ENCODE measurements at places on chromosomes 13 and 19.

- no peak for DNase-seq
Observed at GRCh38 chr19:33767898-33768413, 28.7 kb upstream of the KCTD15 start.

DNA sequence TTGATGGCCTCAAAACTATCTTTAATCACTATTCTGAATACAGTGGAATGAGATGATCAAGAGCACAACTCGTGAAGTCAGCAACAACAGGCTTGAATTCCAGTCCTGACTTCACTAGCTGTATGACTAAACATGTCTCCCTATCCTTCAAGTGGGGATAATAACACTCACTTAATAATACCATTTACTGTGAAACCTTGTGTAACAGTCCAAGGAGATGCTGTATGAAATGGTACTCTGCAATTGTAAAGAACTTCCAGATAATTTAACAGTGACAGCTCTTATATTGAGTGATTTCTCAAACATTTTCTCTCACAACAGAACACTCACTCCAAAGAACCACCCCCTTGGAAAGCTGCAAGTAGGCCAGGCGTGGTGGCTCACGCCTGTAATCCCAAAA lies 823.1 kb downstream of the DIAPH3 start:
- DNase-seq: no peak

DNA sequence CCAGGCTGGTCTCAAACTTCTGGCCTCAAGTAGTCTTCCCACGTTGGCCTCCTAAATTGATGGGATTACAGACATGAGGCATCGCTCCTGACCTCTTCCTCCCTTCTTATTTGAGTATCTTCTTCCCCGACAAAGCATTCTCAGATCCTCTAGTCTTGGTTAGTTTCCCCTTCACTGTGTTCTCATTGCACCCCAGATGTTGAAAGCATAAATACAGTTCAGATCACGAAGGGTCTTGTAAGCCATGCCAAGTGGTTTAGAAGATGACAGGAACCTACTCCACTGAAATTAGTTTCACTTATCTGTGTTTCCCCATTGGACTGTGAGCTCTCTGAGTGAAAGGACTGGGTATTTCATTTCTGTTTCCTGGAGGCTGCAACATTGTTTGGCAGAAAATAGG lies 100.7 kb downstream of the DGKH start:
- no peak for DNase-seq

DNA sequence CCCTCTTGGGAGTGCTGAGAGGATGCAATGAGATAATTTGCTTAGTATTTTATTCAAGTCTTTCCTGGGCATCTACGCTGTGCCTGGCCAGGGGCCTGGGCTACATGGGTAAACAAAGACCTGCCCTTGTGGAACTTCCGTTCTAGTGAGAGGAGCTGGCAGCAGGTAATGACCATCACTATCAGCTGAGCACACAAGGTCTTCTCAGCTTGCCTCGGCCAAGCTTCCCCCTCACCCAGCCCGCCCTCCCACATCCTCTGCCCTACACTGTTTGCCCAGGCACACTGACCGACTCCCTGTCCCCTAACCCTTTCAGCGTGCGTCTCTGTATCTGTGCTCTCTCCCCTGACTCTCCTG lies 8.6 kb upstream of the FKRP start:
- no peak for DNase-seq

DNA sequence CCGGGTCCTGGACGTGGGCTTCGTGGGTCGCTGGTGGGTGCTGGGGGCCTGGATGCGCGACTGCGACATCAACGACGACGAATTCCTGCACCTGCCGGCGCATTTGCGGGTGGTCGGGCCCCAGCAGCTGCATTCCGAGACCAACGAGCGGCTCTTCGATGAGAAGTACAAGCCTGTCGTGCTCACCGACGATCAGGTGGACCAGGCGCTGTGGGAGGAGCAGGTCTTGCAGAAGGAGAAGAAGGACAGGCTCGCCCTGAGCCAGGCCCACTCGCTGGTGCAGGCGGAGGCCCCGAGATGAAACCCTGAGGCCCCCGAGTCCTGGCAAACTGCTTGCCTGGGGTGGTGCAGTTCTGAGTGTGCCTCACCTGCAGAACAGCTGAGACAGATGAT lies 787 bp downstream of the TIMM29 start:
- DNase-seq: no peak

DNA sequence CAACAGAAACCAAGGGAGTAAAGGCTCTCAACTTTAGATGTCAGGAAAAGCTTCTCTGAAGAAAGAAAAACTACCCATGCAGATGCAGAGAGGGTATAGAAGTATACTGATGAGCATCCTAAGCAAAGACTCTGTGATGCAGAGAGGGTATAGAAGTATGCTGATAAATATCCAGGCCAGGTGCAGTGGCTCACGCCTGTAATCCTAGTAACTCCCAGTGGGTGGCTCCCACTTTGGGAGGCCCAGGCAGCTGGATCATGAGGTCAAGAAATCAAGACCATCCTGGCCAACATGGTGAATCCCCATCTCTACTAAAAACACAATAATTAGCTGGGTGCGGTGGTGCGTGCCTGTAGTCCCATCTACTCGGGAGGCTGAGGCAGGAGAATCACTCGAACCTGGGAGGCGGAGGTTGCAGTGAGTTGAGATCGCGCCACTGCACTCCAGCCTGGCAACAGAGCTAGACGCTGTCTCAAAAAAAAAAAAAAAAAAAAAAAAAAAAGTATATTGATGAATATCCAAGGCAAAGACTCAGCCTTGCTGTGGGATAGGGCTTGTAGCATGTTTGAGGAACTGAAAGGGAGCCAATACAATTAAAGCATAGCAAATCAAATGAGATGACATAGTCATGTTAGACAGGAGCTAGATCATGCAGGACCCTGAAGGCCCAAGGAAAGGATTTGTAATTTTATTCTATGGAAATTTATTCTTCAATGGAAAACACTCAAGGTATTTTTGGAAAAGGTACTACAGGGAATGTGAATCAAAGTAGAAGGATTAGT lies 14.9 kb downstream of the UBL3 start:
- no peak for DNase-seq

DNA sequence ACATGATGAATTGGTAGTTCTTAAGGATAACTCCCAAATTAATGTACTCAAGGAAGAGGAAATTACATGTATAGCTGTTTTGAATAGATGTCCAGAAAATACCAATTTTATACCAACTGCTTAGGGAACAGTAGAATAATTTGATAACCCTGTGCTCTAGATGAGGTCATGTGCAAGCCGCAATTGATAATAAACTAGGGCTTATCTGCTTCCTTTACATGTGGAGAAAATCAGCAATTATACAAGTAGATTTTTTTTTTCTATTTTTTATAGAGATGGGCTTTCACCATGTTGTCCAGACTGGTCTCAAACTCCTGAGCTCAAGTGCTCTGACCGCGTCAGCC lies 9.3 kb downstream of the TPT1 start:
- DNase-seq: no peak

DNA sequence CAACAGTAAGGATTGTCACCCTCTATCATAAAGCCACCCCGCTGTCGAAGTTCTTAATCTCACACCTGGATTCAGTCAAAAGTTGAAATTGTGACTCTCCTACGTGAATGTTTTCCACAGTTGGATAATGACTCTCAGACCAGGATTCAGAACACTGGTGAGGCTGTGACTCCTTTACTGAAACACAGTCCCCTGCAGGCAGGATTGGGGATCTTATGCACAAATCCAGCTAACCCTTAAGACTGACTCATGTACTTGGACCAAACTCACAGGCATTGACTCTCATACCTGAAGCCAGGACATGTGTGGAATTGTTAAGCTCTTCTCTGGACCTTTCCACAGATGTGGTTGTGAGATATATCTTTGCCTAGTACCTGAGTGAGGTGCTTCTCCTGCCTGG lies 46.8 kb downstream of the ZNF85 start:
- no peak for DNase-seq

All from HCEC 1CT (cell line).